ENCODE measurements at places on chromosomes 6 and 20.
A peak's percentile ranks its signal among the peaks of the same experiment; 100 is the strongest.

DNA sequence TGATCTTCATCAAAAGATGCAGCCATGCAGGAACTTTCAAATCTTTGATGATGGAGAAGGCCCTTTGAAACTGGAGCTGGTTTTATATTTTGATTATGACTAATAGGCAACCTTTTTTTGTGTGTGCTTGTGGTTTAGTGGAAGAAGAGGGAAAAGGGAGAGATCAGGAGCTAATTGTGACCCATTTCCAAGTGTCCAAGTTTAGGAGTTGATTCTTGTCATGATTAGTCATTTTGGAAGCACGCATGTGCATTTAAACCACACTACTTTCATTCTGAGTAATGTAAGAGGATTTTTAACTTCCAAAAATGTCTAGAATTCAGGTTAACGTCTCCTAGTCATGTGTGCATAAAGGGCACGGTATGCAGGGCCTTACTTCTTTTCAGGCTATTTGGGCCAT, 3.5 kb downstream of the FOXO3 start:
- H3K36me3 ChIP-seq = peaks cover 30% of the 10 kb centered on the region
- no peaks in the 10 kb centered on the region for H3K27me3 ChIP-seq
- H3K27ac ChIP-seq = peak overlapping the region; percentile 82
- peaks cover 25% of the 10 kb centered on the region for H3K4me1 ChIP-seq
- no peak for DNase-seq

DNA sequence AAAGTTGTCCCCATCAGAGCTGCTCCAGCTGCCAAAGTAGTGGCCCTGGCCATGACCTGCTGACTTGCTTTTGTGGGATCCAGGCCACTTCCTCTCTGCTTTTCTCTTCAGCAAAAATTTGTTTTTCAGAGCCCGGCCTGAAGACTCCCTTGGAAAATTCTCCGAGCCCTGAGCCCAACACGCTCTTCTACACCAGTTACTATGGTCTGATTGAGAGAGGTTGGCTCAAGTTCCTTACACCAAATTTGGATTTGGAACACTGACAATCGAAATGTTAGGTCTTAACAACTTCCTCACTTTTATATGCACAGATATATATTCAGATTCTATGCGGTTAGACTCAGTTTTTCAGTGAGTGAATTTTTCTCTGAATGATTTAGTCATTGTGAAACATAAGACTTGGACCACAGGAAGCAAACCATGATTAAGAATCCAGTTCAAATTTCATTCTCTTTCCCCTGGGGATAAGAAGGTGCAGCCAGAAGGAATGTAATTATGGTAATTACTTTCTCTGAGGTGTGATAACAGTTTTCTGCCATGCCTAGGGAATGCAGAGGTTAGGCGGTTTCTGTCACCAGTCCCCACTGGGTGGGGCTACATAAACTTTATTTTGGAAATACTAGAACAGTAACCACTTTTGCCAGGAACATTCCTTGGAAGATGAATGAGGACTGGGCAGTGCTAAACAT, 365.2 kb downstream of the SYNE1 start:
- no peaks in the 10 kb centered on the region for H3K27me3 ChIP-seq
- peaks cover 30% of the 10 kb centered on the region for H3K4me1 ChIP-seq
- DNase-seq = no peak
- peak overlapping the region; percentile 82 for H3K27ac ChIP-seq
- H3K4me3 ChIP-seq = no peak overlapping the region

DNA sequence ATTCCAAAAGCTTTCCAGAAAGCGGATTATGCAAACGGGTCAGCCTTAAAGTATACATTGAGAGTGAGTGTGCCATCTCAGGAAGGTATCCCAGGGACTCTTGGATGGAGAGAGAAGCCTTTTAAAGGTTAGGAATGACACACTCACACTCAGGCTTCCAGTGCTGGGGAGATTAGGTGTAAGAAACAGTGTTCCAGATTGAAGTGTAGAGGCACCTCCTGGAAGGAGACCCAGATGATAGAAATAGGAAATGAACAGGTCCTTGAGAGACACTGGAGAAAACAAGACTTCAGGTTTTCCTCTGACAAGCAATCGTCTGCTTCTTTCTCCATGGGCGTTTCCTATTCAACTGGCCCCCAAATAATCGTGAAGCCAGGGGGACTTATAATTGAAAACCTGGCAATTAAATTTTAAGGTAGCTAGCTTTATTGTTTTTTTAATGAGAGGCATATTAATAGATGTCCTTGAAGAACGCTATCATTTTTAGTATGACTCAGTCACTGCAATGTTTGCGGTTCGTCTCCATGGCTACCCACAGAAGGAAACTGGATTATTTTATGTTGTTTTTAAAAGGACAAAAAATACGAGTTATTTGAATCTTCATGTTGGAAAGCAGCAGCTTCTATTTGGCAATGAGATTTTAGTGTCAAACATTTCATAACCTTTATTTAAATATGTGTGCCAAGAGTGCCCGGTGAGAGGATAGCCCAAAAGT, 85.3 kb downstream of the TRMT6 start:
- no peak for DNase-seq
- H3K4me1 ChIP-seq = peaks cover 26% of the 10 kb centered on the region
- H3K27me3 ChIP-seq = no peaks in the 10 kb centered on the region
- H3K36me3 ChIP-seq = no peaks in the 10 kb centered on the region

DNA sequence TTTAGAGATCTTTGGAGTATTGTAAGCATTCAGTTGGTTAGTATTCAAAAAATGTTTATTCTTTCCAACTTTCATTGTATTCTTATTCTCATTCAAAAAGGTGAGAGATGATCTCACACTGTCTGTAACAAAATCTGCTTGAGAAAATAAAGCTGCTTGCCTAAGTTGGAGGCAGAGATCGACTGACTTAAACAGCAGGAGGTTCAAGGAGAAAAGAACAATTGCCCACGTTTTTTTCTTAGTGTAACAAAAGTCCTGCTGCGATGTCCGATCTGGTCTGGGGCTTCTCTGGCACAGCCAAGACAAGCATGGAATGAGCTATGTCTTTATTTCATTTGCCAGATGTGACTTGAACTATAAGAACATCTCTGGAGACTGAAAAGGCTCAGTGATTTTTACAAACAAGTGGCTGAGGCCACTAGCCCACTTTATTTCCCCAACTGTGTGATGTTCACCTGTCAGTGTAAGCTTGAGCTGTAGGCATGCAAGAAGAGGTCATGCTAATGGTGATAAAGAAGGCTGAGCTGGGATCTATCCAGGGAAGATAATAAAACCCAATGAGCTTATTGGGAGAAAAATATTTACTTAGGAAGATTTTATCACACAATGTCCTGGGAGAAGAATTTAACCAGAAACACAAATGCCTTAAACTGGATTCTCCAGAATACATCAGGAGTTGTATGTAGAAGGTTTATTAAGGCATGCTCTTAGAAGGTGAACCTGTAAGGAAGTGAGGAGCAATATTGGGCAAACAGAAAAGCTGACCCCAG, 580.1 kb upstream of the BTBD3 start:
- no peak for DNase-seq
- peaks cover 25% of the 10 kb centered on the region for H3K4me1 ChIP-seq
- H3K27me3 ChIP-seq = no peaks in the 10 kb centered on the region
- no peak overlapping the region for H3K27ac ChIP-seq

DNA sequence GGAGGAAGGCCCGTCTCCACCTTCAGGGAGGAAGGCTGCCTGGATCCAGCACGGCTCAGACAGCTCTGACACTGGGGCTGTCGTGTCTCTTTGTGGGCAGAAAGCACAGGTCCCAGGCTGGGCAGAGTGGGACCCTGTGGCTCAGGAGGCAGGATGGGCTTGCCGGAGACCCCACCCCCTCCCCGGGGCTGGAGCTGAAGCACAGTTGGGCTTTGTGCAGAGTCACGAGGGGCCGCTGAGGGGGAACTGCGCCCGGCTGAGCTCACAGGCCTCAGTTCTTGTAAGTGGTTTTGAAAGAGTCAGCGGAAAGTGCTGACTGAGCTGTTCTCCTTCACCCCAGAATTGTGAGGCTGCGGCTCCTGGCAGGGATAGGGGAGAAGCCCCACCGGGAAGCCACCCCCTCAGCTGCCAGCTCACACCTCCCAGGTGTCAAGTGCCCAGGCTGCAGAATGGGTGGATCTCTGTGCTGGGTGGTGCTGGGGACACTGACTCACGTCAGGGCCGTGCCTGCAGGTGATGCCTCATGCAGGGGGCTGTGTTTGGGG, 145.5 kb upstream of the RNF24 start:
- no peaks in the 10 kb centered on the region for H3K27me3 ChIP-seq
- no peak overlapping the region for H3K4me3 ChIP-seq
- peak overlapping the region; percentile 31 for H3K27ac ChIP-seq

DNA sequence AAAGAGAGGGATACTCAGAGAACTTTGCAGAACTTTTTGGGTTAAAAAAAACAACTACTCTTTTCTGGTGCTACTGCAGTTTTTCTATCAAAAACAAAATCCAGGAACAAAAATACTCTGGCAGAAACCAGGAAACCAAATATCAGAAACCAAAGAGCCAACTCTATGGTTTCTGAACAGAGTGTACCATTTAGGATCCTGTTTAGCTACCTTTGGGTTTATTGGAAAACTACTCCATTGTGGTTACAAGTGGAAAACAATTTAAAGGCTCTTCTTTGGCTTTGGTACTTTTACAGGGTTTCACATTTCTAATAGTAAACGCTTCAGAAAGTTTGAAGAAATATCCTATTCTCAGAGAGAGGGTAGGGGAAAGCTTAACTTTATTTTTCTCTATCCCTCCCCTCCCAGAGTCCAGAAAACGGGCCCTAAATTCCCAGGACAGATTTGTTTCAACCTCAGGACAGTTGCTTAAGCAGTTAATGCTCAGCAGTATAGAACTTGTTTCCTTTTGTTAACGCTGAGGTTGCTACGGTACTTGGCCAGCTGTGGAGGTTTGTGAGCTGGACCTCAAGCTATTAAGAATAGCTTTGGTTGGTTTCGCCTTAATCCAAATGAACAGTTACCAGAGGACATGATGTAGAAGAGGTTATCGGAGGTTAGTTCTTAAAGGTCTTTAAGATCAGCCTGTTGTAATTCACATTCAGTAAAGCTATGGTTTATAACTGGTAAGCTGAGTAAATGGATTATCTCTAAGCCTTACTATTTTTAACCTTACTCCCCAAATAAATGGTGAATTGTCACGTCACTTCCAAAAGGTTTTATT, 47.9 kb downstream of the FOXO3 start:
- H3K36me3 ChIP-seq = no peaks in the 10 kb centered on the region
- H3K4me1 ChIP-seq = peaks cover 35% of the 10 kb centered on the region
- DNase-seq = no peak
- no peaks in the 10 kb centered on the region for H3K27me3 ChIP-seq

DNA sequence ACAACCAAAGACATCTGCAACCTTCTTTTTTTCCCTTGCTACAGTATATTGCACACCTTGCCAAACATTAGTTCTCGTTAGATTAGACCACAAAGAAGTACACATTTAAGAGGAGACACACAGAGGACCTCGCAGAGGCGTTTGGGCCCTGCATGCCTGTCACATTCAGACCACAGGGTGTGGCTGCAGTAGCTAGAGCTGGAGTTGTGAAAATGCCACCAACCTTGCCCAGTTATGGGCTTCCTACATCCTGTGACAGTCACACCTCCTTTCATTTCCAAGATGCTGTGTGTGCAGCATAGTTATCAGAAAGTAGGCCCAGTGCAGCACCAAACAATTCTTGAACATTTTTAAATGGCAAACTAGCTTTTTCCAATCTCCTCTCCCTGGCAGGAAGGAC, 2.4 kb downstream of the SYNE1 start:
- peaks cover 6% of the 10 kb centered on the region for H3K4me1 ChIP-seq
- DNase-seq = no peak
- H3K36me3 ChIP-seq = no peaks in the 10 kb centered on the region
- H3K27ac ChIP-seq = no peak overlapping the region
- peaks cover 29% of the 10 kb centered on the region for H3K27me3 ChIP-seq

- H3K4me1 ChIP-seq = no peaks in the 10 kb centered on the region
- no peak overlapping the region for H3K4me3 ChIP-seq
- H3K36me3 ChIP-seq = no peaks in the 10 kb centered on the region
- no peak overlapping the region for H3K27ac ChIP-seq
- no peaks in the 10 kb centered on the region for H3K27me3 ChIP-seq
These were observed 438.4 kb upstream of the SPTLC3 start for GRCh38 chr20:12570371-12570770.

- no peaks in the 10 kb centered on the region for H3K27me3 ChIP-seq
- H3K27ac ChIP-seq = no peak overlapping the region
- H3K4me1 ChIP-seq = peaks cover 19% of the 10 kb centered on the region
- H3K36me3 ChIP-seq = peaks cover 22% of the 10 kb centered on the region
- no peak overlapping the region for H3K4me3 ChIP-seq
These were observed 3.5 kb downstream of the AARS2 start for GRCh38 chr6:44309631-44310030.

DNA sequence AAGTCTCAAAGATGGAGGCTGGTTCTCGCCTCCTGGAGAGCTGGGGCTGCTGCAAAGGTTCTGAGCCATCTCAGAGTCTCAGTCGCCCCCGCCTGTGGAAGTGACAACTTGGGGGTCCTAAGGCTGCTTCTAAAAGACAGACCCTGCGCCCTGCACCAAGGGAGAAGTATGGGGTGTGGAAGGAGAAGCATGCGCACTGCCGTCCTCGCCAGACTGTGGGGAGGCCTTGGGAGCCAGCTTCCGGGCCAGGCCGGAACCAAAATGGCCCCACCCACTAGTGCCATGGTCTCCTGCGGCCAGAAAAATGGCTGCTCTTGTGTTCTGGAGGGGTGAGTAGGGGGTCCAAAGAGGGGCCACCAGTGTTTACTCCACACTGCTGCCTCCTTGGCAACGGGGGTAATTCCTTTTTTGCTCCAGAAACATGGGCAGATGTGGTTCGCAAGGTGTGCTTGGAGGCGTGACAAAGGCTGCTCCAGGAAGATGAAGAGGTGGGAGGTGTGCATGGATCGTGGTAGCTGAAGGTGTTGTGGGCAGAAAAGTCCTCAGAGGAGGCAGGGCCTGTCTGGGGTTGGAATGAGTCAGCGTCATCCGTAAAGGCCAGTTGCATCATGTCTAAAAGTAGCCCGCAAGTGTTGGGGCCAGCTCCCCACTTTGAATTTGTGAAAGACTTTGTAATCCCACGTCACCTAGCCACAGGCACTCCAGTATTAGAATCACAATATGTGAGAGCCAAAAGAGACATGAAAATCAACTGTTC, 329.8 kb upstream of the SOX4 start:
- no peak overlapping the region for H3K4me3 ChIP-seq
- no peaks in the 10 kb centered on the region for H3K27me3 ChIP-seq
- no peak for DNase-seq
- H3K27ac ChIP-seq = no peak overlapping the region

DNA sequence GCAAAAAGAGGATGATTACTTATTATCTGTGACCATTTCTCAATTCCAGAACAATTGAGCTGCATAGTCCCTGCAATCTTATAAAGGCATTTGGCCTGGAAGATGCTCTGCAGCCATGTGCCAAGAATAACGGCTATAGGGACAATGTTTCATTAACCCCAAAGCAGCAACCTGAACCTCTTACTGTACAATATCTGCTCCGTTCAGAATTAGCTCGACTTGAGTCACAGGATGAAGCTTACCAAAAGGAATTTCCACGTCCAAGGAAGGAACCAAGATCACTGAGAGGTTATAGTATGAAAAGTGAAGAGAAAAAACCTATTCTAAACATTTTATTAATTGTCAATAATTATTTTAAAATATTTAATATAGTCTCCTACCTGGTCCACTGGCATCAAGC, 167.3 kb upstream of the GMDS start:
- DNase-seq = no peak
- H3K36me3 ChIP-seq = no peaks in the 10 kb centered on the region
- H3K4me1 ChIP-seq = no peaks in the 10 kb centered on the region
